Tibial nerve (tissue), 4 donors: ENCODE measurements at places on chromosomes 1 and 21.

- no peak for DNase-seq
Measured at GRCh38 chr1:181793831-181794230, 267.7 kb downstream of the ZNF648 start.

DNA sequence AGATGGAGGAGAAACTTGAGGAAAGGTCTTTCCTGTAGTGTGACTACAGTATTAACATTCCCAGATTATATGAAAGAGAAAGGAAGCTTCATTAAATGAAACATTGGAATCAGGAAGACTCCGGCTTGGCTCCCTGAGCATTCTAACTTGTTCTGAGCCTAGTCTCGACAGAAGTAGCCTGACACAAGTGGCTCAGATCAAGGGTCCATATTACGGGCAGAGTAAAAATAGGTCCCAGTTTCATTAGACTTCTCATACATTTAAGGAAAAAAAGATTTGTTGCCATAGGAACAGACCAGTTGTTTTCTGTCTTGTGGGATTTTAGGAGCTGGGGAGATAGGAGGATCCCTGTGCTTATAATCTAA, 12.8 kb downstream of the SMAP2 start:
- DNase-seq: no peak

- DNase-seq: no peak
Measured at GRCh38 chr1:82346141-82346540, 545.4 kb downstream of the ADGRL2 start.

- no peak for DNase-seq
Measured at GRCh38 chr21:16159213-16159970, 429.6 kb downstream of the USP25 start.

- no peak for DNase-seq
Measured at GRCh38 chr1:221776495-221777301, 34.8 kb upstream of the DUSP10 start.

DNA sequence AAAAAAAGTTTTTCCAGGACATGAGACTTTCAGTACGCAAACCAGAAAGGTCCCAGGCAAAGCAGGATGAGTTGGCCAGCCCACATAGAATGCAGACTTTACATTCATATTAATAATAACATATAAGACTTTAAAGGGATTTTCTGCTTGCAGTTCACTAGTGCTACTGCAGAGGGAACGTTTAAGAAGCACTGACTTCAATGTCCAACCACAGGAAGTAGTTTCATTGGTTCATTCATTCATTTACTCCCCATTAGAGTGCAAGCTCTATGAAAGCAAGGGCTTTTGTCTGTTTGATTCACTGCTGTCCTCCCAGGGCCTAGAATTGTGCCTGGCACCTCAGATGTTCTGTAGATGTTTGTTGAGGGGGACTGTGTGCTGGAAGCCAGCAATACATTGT, 11.8 kb upstream of the SERINC2 start:
- no peak for DNase-seq

DNA sequence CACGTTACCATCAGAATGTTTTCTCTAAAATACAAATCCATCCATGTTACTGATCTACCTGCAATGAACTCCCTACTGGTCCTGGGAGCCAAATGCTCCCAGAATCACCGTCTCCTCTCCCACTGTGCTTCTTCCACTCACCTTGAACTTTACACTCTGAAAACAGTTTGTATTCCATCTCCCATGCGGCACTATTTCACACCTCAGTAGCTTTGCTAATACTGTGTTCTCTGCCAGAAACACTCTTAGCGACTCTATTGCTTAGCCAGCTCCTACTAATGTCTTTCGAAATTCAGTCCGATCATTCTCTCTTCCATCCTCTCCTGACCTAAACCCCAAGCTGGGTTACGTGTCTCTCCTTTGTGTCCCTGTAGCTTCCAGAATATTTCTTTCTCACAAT, 284.4 kb upstream of the DUSP10 start:
- no peak for DNase-seq

GRCh38 chr21:20944139-20944538, 54.1 kb upstream of the NCAM2 start:
- no peak for DNase-seq

- DNase-seq: no peak
Measured at GRCh38 chr1:167528057-167528728, 9.9 kb upstream of the CD247 start.

GRCh38 chr1:3454811-3455618, 550 bp downstream of the ARHGEF16 start:
- DNase-seq: no peak

- no peak for DNase-seq
Measured at GRCh38 chr1:24472527-24473251, 29.9 kb upstream of the RCAN3 start.

DNA sequence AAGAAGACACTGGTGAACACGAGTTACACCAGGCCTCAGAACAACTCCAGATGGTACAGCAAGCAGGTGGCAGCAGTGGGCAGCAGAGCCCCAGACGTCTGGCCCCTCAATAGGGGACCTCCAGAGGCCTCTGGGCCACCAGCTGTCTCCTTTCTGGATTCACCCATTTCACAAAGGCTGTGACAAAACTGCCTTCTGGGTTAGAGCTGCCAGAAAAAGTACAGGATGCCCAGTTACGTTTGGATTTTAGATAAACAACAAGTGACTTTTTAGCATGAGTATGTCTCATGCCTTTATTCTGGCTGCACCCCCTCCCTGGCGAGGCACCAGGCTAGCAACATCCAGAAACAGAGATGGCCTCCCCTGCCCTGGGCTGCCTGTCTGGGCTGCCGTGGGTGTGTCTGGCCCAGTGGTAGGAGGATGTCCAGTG, 30.1 kb downstream of the ITPKB start:
- no peak for DNase-seq

DNA sequence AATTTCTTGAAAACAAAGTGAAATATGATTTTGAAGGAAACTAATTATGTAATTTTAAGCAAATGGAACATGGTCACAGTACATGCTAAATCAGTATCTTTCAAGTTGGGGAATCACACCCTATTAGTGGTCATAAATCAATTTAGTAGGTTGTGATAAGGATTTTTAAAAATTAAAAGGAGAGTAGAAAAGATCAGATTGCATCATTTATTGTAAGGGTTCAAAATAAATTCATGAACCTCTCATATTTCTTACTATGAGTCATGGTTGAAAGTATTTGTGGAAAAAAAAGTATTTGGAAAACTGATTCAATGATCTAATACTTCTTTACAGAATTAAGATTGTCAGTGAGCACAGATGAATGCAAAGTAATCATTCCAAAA, 14.6 kb downstream of the ADSS2 start:
- DNase-seq: no peak

- no peak for DNase-seq
Measured at GRCh38 chr1:46367072-46367471, 26.5 kb downstream of the NSUN4 start.

GRCh38 chr1:111483166-111483565, 9.4 kb downstream of the C1orf162 start:
- DNase-seq: no peak

DNA sequence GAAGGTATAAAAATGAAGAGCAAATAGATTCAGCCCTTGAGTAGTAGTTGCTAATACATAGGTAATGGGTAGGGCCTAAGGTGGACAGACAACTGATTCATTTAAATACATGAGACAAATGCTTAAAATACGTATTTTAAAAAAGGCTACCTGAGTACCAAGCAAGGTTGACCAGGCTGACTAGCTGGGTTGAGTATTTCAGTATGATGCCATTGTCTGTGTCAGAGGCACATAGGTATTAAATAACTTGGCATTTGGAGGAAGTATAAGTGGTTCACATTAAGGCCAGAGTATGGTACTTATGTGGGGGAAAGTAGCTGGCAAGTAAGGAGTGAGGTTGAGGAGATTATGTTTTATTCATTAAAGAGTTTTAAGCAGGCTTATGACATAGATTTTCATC, 19.4 kb downstream of the NEK7 start:
- DNase-seq: no peak

GRCh38 chr1:20998826-20999225, 177.9 kb downstream of the EIF4G3 start:
- no peak for DNase-seq

- no peak for DNase-seq
Measured at GRCh38 chr1:202005958-202006357, 4.4 kb upstream of the ELF3 start.

DNA sequence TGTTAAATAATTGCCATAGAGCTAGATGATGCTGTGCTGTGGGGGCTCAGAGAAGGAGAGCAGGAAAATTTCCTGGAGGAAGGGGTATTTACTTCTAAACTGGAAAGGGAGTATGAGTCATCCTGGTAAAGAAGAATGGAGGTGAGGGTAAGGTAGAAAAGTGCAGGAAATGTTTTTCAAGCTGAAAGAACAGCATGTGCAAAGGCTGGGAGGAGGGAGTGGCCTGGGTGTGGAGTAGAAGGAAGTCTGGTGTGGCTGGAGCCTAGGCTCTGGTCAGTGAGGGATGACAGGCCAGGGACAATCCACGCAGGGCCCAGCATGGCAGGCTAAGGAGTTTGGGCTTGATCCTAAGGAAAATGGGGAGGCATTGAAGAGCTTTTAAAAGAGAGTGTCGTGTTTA, 45.9 kb downstream of the MATN1 start:
- DNase-seq: no peak

DNA sequence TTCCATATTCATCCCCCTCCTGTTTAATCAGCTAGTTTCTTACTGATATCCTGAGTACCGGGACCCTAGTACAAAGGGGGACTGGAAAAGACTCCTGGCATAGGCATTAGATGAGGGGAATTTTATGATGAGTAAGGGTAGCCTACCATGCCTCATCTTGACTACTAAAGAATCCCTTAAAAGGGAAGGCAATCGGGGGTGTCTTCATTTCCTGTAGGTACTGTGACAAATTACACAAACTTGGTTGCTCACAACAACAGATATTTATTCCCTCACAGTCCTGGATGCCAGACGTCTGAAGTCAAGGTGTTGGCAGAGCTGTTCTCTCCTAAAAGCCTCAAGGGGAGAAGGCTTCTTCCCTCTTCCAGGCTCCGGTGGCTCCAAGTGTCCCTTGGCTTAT, 28.9 kb upstream of the RUNX1 start:
- no peak for DNase-seq

- no peak for DNase-seq
Measured at GRCh38 chr1:172120381-172120780, 279.1 kb downstream of the DNM3 start.
